ENCODE measurements at places on chromosomes 2 and 18.

DNA sequence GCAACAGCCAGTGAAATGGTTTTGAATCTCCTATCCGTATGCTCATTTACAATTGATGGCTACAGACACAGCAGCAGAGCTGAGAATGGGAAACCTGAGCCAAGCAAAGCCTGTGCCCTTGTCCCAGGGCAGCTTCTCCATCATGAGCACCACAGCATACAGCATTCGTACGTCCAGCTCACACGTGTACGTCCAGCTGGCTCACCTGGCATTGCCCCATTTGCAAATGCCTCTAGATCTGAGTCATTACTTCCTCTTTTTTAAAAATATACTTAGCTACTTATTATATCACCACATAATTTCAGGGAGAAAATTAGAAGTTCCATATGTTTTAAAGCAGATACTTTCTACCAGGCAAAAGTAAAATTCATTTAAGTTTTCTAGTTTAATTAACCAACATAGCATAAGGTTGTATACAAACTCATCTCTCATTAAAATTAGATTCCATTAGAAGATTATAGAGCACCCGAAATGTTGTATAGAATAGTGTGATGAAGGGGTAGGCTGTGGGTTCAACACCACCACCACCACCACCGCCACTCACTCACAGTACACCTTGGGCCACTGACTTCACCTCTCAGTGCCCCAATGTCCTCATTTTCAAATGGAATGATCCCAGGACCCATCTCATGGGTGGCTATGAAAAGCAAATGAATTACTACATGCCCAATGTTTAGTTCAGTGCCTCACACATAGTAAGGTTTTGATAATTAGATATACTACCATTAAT lies 31.4 kb upstream of the TMEM177 start:
- DNase-seq, result no peak

DNA sequence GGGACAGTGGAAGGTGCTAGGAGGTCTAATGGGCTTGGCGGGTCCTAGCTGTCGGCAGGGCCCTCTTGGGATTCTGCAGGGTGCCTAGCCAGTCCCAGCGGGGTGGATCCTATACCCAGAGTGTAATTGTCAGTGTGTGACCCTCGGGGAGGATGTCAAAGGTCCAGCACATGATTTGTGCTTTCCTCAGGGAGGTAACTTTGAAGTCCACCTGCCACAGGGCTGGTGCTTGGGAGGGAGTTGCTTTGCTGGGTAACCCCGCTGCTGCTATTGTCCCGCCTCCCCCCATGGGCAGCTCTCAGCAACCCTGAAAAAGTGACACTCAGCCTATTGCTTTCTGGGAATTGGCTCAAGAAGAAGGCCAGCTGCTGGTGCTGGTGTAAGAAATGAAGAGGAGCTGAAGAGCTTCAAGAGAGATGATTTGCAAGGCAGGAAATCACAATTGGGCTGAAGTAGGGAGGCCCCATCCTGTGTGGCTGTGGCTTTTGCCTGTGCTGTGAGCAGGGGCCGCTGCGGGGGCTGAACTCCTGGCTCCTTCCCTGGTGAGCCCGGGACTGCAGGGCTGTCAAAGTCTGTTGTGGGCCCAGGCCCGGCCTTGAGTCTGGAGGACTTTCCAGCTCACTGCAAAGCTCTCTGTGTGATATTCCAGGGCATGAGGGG lies 36.4 kb downstream of the EMILIN2 start:
- no peak for DNase-seq

GRCh38 chr2:121350402-121350775 lies 65.4 kb upstream of the TFCP2L1 start:
- no peak for DNase-seq

GRCh38 chr2:199543606-199544172 lies 86.0 kb upstream of the SATB2 start:
- no peak for DNase-seq

DNA sequence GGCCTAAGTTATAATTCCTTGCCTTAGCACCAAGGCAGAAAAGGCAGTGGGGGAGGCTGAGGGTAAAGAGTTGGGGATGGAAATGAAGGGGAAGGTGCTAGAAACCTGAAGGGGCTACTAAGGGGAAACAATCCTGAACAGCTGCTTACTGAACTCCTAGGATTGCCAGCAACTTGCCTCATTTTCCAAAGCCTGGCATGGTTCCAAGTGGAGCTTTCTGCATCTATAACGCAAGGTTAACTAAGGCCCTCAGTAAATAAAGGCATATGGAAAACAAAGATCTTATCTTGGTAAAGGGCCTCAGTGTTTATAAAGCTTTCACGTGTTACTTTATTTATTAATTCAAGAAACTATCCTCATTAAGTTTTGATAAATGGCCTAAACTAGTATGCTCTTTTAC lies 10.9 kb downstream of the MEP1B start:
- no peak for DNase-seq

GRCh38 chr2:34652636-34653035 lies 1053.5 kb upstream of the FAM98A start:
- no peak for DNase-seq

DNA sequence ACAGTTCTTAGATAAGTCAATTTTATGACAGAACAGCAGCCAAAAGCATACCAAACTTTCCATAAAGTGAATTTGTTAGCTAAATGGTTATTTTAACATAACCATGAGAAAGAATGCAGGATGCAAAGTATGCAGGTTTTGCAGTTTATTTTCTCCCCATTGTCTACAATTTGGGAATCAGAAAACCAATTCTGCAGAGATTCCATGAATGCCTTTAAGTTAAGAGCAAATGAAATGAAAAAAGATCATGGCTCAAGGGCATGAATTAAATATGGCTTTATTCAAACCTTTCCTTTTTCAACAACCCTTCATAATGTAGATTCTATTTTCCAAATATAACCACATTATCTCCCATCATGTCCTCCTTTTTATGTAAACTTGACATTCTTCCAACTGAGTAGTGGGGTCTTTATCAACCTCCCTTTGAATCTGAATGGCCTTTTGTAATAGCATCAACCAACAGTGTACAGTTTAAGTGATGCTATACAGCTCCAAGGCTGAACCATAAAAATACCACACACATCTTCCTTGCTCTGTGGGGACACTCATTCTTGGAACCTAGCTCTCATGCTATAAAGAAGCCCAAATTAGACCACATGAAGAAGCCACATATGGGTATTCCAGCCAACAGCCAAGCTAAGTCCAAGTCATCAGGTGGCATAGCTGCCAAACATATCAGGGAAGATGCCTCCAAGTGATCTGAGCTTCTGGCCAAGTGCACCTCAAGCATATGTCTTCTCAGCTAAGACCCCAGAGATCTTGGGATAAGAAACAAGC lies 49.8 kb downstream of the PIAS2 start:
- DNase-seq, result no peak

DNA sequence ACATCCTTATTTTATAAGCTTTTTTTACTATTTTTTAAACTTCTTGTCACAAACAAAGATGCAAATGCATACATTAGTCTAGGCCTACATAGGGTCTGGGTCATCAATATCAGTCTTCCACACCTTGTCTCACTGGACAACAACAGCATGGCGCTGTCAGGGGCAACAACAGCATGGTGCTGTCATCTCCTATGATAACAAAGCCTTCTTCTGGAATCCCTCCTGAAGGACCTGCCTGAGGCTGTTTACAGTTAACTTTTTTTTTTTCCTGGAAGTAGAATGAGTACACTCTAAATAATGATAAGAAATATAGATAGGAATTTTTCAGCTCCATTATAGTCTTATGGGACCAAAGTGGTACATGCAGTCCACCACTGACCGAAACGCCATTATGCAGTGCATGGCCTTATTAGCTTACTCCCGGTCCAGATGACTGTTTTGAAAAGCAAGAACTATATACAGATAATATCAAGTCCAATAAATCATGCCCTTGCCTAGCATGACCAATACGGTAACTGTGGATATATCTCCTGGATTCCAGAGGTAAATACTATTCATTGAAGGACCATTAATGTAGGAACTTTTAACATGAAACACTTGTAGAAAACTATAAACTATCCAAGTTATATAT lies 38.4 kb downstream of the TCF4 start:
- DNase-seq, result no peak

- DNase-seq, result no peak
These were observed 35.8 kb upstream of the FIGN start for GRCh38 chr2:163771596-163771995.

DNA sequence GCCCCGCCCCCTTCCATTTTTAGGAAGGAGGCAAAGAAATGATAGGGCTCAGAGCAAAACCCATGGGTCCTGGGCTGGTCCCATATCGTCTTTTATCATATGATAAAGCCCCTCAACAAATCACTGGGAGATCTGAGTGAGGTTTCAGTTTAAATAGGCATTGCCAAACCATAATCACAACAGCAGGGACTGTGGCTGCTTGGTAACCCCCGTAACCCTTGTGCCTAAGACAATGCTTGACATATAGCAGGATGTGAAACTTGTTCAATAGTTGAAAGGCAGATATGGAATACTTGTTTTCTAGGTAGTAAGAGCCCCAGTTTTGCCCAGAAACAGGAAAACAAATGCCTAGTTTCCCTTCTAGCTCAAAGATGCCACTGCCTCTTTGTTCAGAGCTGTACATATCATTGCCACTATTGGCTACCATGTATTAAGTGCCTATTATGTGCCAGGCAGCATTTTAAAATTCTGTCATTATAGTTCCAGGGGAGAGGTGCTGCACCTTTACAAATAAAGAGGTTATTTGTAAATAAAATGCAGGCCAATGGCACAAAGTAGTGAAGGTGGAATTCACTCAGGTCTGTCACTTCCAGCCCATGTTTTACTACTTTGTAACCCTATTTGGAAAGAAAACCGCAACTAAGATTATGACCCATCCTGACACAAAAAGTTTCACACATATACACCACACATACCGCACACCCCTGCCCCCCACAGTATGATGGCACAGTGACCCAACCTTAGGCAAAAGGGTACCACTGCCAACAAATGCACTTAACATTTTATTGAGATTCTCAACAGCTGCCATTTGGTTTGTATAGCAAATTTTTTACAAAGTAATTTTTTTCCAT lies 14.2 kb downstream of the NAGK start:
- DNase-seq, result no peak

GRCh38 chr2:182069908-182070307 lies 84.3 kb downstream of the PPP1R1C start:
- no peak for DNase-seq

- no peak for DNase-seq
These were observed 175.1 kb downstream of the ZFP36L2 start for GRCh38 chr2:43051338-43051737.

DNA sequence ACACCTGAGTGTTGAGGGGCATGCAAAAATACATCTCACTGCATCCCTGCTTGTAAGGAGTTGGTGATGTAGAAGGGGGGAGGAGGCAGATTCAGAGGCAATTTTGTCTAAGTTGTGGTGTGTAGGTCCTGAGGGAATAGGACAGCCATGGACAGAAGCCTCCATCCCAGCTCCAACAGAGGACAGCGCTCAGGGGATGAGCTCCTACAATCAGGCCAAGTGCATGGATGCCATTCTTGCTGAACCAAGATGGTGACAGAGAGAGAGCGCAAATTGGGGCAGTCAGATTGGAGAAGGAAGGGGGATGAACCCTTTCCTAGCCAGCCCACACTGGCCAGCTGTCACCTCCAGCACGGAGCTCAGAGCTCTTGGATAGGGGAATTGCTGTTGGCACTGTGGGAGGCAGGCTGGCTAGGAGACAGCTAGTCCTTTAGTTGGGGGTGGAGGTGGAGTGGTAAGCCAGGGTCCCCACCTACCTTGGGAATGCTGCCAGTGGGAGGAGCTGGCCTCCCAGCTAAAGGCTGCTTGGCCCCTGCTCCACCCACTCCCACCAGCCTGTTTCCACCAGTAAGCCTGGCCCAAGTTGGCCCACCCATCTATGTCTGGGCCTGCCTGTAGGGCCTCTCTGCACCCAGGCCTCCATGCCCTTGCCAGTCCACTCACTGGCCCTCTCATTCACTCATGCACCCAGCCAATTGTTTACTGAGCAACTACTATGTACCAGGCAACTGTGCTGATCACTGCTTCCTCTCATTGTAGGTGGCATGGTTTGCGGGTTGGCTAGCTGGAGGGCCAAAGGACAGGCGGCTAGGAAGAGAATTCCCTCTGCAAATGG lies 2.5 kb upstream of the PER2 start:
- no peak for DNase-seq

DNA sequence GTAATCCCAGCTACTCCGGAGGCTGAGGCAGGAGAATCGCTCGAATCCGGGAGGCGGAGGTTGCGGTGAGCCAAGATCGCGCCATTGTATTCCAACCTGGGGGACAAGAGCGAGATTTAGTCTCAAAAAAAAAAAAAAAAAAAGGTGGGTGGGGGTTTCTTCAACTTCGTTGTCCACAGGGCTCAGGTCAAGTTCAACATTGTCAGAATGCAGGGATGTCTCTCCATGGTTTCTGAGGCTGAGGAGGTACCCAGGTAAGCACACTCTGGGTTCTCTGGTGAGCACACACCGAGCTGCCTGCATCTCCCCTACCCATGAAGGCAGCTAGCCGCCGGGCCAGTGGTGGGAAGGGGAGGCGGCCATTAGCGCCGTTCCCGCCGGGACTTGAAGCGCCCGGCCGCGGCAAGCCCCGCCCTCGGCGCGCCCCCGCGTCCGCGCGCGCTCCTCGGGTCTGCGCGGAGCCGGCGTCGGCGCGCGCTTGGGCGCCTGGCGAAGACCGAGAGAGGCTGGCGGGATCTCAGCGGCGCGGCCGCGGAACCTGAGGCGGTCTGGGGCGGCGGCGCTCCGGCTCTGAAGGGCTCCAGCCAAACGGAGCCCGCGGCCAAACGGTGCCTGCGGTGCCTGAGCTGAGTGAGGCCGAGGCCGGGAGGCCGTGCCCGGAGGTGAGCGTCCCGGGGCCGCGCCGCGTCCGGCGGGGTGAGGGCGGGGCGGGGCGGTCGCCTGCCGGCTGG lies at the start of gene UBXN2A:
Gene UBXN2A, plus strand, starts transcription at position 477 of the 731 bp plus-strand sequence. CDS start 17,852 bp downstream, outside the sequence.
- DNase-seq, result peak; percentile 32

DNA sequence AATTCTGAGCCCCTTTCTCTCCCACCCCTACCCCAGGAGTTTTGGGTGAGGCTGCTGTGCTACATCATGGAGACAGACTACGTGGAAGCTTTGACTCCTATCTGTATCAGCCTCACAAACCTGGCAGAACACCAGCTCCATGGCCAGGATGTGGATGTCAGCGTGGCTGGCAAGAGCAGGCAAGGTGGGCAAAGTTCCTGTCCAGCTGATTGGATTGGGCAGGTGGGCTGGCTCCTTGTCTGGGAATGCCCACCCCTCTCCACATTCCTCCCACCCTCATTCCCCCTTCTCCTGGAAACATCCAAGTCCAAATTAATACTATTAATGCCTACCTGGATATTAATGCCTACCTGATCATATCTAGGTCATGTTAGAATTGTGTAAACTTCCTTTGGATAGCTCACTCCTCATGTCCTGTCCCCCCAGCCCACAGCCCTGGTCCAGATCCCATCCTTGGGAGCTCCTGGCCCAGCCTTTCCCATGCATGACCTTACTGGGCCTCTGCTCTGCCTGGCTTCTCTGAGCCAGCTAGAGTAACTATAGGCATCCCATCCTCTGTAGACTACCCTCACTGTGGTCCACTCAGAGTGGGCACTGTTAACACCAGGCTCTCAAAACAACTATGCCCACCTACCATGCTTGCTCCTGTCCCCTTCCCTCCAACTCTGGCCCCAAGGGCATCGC lies 24.1 kb downstream of the MROH2A start:
- DNase-seq, result no peak

Measured in activated CD8-positive, alpha-beta memory T cell treated with anti-CD3 and anti-CD28 coated beads for 4 hours (primary cell).